ENCODE measurements at places on chromosomes 7 and 10.

- no peak for DNase-seq
Measured at GRCh38 chr10:102870221-102870620, 951 bp downstream of the AS3MT start.

DNA sequence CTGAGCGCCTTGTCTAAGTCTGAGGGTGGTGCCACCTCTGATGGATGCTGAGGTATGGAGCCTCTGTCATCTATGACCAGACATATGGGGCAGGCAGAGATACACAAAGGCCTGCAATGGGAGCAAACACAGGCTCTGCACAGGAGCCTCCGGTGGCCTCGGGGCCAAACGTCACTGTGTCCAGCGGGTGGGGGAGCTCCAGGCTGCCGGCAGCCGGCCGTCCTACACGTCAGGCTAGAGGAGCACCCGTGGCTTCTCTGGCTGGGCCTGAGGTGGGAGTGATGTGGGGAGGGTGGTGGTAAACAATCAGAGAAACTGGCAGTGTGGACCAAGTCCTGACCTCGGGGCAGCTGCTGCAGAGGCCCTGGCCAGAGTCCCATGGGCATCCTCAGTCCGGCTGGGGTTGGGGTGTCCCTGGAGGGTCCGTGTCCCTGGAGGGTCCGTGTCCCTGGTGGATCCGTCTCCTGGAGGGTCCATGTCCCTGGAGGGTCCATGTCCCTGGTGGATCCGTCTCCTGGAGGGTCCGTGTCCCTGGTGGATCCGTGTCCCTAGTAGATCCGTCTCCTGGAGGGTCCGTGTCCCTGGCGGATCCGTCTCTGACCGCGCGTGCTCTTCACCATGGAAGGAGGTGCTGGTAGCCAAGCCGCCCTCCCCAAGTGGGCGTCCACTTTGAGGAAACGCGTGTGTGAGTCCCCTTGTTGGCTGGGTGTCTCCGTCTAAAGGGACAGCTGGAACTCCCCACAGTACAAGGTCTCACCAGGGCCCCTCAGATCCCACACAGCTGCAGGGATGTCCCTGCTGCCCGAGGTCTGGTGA is 24.2 kb upstream of the FAM20C start:
- no peak for DNase-seq

- no peak for DNase-seq
Measured at GRCh38 chr10:33193701-33194521, 140.6 kb downstream of the NRP1 start.

GRCh38 chr10:24617771-24618396 is 105.8 kb downstream of the ARHGAP21 start:
- peak; percentile 71 for DNase-seq

DNA sequence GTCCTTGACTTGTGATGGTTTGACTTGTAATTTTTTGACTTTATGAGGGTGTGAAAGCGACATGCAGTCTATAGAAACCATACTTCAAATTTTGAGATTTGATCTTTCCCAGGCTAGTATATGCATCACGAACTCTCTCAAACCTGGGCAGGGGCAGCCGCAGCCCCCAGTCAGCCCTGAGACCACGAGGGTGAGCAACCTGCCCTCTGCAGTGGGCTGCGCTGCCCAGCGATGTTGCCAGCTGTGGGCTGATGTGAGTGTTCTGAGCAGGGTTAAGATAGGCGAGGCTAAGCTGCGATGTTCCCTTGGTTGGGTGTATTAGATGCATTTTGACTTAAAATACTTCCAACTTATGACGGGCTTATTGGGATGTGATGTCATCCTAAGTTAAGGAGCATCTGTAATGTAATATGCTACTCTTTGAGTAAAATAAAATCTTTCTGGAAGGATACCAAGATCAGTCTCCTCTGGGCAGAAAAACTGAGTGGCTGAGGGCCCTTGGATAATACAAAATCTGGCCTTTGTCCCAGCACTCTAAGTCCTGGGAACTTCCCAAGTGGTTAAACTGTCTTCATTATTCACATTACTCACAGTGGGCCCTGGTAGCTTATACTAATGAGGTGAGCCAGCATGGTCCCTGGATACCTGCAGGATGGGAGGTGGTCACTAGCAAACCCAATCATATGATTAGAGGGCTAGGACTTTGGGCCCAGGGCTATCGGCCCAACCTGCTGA is 28.4 kb upstream of the CNPY1 start:
- no peak for DNase-seq

GRCh38 chr7:128170461-128170860 is 70.6 kb upstream of the LEP start:
- DNase-seq = no peak

DNA sequence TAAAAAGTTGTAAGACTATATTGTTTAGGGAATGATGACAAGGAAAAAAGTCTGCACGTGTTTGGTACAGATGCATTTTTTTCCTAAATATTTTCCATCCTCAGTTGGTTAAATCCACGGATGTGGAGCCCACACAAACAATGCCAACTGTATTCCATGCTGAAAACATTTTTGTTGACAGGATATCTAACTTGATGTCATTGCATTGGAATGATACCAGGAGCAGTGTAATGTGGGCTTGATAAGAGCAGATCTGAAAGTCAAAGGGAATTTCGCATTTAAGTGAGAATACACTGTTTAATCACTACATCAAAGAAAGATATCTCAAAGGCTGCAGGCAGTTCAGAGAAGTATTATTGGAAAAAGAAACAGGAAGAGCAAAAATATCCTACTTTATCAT is 49.5 kb upstream of the TMEM140 start:
- DNase-seq = no peak

- DNase-seq = no peak
Measured at GRCh38 chr7:5217851-5218331, 27.9 kb downstream of the WIPI2 start.

DNA sequence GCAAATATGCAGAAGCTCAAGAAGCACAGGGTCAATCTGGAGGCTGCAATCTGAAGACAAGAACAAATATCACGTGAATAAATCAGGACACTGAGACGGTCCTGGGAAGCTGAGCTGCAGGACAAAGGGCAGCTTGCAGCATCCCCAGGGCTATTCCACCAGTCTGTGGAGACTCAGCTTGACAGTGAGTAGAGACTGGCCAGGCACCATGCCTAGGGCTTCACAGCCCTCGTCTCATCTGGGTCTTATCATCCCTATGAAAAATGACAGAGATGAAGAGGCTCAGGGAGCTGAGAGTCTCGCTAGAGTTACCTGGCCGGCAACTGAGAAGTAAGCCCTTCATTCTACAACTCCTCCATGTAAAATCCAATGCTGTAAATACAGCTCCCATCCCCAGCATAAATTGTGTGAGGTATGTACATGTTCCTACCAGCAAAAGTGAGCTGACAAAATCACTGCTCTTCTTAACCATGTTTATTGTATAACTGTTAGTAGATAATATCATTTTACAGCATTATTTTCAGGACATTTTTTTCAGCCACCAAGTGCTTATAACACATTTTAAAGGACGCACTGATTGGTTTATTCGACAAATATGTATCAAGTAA is 186.6 kb upstream of the IGFBP3 start:
- no peak for DNase-seq

DNA sequence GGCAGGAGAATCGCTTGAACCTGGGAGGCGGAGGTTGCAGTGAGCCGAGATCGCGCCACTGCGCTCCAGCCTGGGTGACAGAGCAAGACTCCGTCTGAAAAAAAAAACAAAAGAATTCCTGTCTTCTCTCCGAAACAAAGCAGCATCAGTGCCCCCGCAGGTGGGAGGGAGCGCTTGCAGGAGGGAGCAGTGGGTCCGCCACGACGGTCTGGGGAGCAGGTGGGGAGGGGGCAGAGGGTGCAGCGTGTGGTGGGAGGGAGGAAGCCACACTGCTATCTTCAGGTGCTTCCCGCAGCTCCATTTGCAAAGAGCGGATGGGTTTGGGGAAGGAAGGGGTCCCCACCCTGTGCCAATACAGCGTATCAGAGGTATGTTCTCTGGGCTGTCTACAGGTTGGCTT is 31.7 kb downstream of the LIMK1 start:
- no peak for DNase-seq

- no peak for DNase-seq
Measured at GRCh38 chr7:98664882-98665281, 47.8 kb downstream of the NPTX2 start.

DNA sequence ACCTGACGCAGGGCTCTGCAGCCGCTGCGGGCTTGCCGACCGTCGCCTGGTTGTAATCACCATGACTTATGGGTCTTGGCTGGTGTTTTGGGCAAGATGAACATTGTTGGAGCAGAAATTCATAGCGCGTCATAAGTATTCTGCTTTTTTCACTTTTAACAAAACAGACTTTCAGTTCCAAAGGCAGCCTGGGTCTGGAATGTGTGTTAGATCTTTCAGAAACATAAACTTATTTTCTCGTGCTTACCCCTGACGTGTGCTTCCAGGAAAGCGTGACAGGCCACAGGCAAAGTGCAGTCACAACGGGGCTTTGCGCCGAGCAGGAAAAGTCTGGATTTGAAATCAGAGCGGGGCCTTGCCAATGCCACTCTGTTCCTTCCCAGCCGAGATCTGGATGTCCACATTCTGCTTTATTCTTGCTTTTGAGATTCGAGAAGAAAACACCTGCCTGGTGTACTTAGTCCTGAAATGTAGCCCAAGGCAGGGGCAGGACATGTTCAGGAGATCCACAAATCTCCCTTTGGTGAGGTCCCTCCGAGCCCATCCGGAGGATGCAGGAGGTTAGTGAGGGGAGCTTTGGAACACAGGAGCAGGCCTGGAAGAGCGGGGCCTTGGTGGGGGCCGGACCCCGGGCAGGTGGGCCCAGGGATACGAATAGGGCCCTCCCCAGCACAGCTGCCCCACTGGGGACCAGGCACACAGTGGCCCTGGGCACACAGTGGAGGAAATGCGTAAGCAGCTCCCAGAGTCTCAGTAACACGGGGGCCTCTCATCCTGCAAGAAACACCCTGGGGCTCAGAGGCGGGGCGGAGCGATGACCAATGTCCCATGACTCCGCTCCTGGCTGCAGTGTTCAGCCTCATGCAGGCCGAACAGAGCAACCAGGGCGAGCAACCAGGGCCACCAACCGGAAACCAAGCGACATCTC is 49.5 kb upstream of the EBF3 start:
- DNase-seq = no peak

GRCh38 chr7:116796471-116796870 is 65.9 kb upstream of the CAPZA2 start:
- no peak for DNase-seq

DNA sequence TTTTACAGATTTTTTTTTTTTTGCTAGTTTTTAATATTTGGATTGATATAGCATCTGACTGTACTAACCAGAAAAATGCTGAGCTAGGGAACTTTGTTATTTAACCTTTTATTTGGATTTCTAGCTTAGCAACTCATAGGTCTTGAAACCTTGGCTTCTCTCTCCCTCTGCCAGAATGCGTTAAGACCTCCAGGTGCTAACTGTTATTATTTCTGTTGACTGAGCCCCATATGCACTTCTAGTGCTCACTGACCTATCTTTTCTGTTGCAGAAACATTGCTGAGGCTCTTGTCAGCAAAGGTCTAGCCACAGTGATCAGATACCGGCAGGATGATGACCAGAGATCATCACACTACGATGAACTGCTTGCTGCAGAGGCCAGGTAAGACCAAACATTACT is 143.6 kb downstream of the LRRC4 start:
- no peak for DNase-seq

- no peak for DNase-seq
Measured at GRCh38 chr7:23622506-23622925, 25.3 kb downstream of the CCDC126 start.

DNA sequence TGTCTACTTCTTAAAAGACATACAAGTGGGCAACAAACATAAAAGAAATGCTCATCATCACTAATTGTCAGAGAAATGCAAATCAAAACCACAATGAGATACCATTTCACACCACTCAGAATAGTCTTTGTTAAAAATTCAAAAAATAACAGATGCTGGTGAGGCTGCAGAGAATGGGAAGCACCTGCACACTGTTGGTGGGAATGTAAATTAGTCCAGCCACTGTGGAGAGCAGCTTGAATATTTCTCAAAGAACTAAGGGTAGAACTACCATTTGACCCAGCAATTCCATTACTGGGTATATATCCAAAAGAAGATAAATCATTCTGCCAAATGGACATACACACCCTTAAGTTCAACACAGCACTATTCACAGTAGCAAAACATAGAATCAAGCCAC is 61.8 kb upstream of the STEAP1 start:
- no peak for DNase-seq
